DND-41 (cell line): ENCODE measurements at places on chromosomes 6 and 20.
A peak's percentile ranks its signal among the peaks of the same experiment; 100 is the strongest.

DNA sequence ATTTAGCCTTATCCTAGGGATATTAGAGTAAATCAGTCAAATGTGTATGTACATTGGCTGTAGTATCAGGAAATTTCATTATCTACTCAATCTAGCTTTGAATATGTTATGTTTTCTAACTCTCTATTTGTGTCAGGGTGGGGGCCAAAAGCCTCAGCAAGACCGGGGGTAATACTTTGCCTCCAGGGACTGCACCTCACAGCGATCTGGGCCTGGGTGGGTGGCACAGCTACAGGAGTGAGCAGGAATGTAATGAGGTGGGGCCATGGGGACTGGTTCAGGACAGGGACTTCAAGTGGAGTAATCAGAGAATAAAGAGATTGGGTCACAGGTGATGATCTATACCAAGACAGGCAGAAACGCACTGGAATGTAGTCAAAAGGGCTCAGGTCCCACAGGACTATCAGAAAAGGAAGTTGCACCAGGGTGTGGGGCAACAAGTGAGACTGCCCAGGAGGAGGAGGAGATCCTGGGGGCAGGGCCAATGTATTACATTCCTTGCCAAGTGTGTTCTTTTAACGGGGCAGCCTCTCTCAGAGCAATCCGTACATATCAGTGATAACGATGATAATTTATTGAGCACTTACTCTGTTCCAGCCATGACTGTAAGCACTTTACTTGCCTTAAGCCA is 54.0 kb downstream of the PIGU start:
- H3K27ac ChIP-seq: no peak overlapping the region
- H3K4me1 ChIP-seq: no peaks in the 10 kb centered on the region
- H3K27me3 ChIP-seq: no peaks in the 10 kb centered on the region
- H3K36me3 ChIP-seq: peaks cover 72% of the 10 kb centered on the region

GRCh38 chr6:34276881-34277762 is 28.3 kb upstream of the SMIM29 start:
- DNase-seq: no peak
- H3K4me1 ChIP-seq: no peaks in the 10 kb centered on the region
- H3K27ac ChIP-seq: no peak overlapping the region
- peaks cover 28% of the 10 kb centered on the region for H3K36me3 ChIP-seq

- no peak overlapping the region for H3K27ac ChIP-seq
- no peaks in the 10 kb centered on the region for H3K27me3 ChIP-seq
- no peak overlapping the region for H3K4me3 ChIP-seq
- no peak for DNase-seq
Observed at GRCh38 chr20:17766226-17766625, 66.5 kb downstream of the BANF2 start.

DNA sequence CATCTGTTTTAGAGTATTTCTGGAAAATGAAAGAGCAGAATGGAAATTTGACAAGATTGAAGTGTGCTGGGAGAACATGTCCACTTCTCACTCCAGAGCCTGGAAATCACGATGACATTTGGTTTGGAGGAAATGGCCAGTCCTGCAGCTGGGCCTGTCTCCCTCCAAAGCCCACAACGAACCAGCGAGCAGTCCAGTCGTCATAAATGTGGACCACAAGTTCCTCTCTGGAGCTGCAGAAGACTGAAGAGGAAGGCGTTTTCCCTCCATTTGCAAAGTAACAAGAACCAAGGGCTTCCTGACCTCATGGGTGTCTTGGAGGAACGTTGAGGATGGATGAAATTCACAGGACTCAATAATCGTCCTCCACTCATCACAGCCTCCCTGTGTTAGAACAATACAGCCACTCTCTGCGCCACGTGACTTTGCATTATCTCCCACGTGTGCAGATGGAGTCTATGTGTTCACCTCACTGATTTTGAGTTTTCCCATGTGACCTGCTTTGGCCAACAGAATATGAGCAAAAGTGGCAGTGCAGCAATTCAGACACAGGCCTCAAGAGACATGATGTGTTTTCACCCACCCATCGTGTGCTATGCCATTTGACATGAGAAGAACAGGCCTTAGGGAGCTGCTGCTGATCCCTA is 9.1 kb upstream of the SPATS1 start:
- no peaks in the 10 kb centered on the region for H3K36me3 ChIP-seq
- no peaks in the 10 kb centered on the region for H3K4me1 ChIP-seq

- H3K36me3 ChIP-seq: no peaks in the 10 kb centered on the region
- no peak overlapping the region for H3K4me3 ChIP-seq
- H3K4me1 ChIP-seq: peaks cover 29% of the 10 kb centered on the region
- DNase-seq: no peak
- no peak overlapping the region for H3K27ac ChIP-seq
- H3K27me3 ChIP-seq: no peaks in the 10 kb centered on the region
Observed at GRCh38 chr6:37027036-37027720, 21.7 kb downstream of the FGD2 start.

DNA sequence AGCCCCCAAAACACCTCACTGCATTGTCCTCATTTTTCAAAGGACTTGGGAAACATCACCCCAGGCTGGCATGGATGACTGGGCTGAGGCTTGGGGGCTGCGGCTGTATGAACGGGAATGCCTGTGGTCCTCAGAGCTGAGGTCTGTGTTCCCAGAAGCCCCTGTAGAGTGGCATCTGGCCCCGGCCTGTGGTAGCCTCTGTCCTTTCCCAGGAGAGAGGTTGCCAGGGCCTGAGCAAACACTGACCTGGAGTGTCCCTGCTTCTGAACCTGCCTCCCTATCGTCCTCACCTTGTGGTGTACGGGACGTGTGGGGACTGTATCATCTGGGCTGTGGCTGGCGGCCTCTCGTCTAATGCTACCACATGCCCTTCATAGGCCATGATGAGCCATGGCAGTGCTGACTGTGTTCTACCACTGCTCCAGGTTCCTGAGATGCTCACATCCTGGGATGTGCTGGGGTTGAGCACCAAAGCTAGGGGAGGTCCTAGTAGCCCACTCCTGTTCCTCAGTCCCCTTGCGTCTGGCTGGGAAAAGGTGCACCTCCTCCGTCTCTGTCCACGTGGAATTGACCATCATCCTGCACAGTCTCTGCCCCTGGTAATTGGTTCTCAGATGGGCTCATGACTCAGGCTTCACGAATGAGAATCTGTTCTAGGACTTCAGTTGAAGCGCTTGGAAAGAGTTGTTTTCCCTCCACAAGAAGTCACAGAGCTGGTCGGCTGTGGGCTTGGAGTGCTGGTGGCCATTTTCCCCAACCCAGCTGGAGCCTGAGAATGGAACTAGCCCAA is 27.6 kb downstream of the PHACTR3 start:
- no peak for DNase-seq
- H3K36me3 ChIP-seq: no peaks in the 10 kb centered on the region
- H3K4me1 ChIP-seq: no peaks in the 10 kb centered on the region
- H3K4me3 ChIP-seq: no peak overlapping the region

GRCh38 chr20:24692446-24693200 is 223.2 kb downstream of the SYNDIG1 start:
- peak; percentile 1 for DNase-seq
- no peak overlapping the region for H3K27ac ChIP-seq

DNA sequence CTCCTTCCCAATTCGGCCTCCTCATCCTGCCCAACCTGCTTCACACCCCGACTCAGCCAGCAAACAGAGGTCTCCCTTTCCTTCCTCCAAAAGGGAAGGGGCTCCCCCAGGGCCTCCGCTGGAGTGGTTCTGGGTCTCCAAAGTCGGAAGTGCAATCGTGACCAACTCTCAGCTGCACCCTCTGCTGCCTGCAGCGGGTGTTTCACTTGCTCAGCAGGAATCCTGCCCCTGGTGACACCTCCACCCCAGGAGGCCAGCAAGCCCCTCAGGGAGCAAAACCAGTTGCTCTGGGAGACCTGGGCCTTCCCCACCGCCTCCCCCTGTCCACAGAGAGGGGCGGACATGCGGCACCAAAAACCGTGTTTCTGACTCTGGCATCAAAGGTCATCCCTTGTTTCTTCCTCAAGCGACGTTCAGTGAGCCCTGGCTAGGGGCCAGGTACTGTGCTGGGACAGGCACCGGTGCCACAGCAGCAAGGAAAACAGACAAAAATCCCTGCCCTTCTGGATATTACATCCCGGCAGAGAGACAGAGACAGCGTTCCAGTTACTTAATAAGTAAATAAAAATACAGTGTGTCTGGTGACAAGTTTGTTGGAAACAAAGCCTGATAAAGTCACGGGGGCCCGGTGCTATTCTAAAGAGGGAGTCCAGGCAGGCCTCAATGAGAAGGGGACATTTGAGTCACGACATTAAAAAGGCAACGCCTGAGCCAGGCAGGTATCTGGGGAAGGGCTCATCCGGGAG is 219.0 kb downstream of the BMP7 start:
- no peak overlapping the region for H3K27ac ChIP-seq
- H3K4me1 ChIP-seq: no peaks in the 10 kb centered on the region
- H3K4me3 ChIP-seq: no peak overlapping the region
- no peaks in the 10 kb centered on the region for H3K36me3 ChIP-seq

GRCh38 chr20:34524426-34524825 is 8.2 kb downstream of the DYNLRB1 start:
- no peak overlapping the region for H3K4me3 ChIP-seq
- no peaks in the 10 kb centered on the region for H3K27me3 ChIP-seq
- peaks cover 65% of the 10 kb centered on the region for H3K36me3 ChIP-seq
